ENCODE measurements at places on chromosomes 2 and 18.

GRCh38 chr2:102765061-102765460 is 3.2 kb downstream of the TMEM182 start:
- no peak for DNase-seq

GRCh38 chr2:213227458-213227857 is 56.8 kb upstream of the SPAG16 start:
- no peak for DNase-seq

DNA sequence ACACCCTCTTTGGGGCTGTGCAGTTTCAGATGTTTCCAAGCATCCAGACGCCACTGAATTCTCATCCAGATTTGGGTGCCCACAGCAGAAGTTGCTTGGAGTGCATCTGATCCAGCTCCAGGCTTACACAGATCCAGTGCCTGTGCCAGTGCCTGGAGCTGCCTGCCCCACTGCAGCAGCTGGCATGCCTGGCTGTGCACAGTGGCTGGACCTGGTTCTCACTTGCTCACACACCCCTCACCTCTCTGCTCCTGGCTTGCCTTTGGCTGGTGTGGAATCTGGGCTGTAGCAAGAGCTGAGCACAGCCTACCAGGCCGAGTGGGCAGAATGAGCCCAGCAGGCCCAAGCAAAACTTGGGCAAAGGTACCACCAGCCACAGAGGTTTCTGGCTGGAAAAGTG is 137.9 kb downstream of the SPAG16 start:
- no peak for DNase-seq

DNA sequence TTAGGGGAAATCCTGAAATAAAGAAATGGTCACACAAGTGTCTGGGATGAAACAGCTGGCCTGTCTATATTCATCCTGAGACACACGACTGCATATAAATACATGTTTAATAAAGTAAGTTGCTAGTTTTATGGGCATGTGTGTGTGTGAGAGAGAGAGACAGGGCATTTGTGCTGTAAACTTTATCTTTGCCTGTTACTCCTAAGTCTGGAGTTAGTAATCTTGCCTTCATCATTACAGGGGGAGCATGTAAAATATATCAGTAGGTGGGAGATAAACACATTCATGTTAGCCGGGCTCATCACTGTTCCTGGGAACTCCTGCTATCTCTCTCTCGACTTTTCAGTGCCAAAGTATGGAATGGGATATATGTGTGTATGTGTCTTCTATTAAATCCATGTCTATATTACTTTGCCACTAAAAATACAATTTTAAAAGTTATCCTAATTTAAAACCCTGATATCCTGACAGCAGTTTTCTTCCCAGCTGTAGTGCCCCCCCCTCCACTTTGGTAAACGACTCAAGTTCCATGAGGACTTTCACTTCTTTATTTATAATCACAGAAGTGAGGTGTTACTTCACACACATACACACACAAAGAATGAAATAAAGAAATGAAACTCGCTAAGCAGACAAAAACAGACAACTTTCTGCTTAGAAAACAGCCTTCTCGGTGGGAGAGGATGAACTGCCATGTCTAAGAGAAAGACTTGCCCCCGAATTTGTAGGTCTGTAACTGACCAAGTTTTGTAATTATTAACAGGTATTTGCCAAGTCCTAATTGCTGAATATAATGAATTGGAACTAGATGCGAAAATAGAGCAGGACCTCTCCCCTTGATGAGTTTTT is 947 bp downstream of the ZEB2 start:
- no peak for DNase-seq

- peak; percentile 86 for DNase-seq
Measured at GRCh38 chr2:112173646-112174319, 35.6 kb downstream of the FBLN7 start.

- no peak for DNase-seq
Measured at GRCh38 chr2:218075975-218076811, 7.1 kb downstream of the RUFY4 start.

- no peak for DNase-seq
Measured at GRCh38 chr2:105732955-105733607, 11.6 kb upstream of the NCK2 start.

DNA sequence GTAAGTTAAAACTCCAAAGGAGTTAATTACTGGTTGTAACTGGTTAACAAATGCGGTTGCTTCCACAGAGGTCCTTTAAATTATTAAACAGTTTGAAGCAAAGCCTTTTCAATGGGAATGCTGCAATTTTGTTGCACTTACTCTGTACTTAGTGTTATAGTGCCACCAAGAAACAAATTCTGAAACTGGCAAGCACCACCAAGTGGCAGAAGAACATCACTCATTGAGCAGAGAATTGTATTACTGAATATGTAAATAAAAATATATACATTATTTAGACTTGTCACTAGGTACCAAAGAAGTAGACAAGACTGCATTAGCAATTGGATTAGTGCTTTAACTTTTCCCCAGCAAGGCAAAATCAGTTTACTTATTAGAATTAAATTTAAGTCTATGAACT is 2.6 kb upstream of the TMEFF2 start:
- peak; percentile 3 for DNase-seq

GRCh38 chr18:76981396-76981968 is 151.1 kb downstream of the MBP start:
- DNase-seq, result no peak

DNA sequence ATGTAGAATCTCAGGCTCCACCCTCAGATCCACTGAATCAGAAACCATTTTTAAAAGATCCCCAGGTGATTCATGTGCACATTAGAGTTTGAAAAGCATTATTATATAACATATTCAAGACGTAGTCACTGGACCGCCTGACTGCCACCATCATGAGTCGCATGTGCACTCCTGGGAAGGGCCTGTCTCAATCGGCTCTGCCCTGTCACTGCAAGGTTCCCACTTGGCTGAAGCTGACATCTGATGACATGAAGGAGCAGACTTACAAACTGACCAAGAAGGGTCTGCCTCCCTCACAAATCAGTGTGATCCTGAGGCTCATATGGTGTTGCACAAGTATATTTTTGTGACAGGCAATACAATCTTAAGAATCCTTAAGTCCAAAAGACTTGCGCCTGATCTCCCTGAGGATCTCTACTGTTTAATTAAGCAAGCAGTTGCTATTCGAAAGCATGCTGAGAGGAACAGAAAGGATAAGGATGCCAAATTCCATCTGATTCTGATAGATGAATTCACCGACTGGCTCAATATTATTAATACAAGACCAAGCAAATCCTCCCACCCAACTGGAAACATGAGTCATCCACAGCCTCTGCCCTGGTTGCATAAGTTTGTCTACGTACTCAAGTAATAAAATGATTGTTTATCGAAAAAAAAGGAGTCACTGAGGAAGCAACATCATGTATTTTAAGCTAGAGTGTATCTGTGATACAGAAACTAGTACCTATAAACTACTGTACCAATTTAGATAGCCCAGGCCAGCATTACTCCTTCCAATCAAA is 26.2 kb downstream of the ATAD2B start:
- peak; percentile 46 for DNase-seq

- no peak for DNase-seq
Measured at GRCh38 chr2:54166121-54166773, 50.8 kb downstream of the ACYP2 start.

DNA sequence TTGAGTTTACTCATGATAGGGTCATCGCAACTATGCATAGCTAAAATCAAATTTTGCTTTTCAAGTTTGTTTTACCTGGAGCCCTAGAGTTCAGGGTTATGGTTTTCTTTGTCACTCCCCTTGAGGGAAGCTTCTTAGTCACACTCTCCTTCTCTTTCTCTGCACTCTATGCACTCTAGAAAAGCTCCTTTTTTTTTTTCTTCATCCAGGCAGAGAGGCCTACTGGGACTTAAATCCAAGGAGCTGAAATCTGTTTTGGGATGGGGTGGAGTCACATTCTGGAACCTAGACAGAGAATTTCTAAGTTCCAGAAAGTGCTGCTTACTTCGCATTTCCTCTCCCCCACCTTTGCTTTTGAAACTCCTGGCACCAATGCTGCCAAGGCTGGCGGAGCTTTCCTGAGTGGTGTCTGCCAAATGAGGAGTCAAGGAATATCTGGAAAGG is 19.1 kb upstream of the IL18R1 start:
- peak; percentile 42 for DNase-seq

- DNase-seq, result no peak
Measured at GRCh38 chr2:11492244-11492643, 26.3 kb upstream of the E2F6 start.

- no peak for DNase-seq
Measured at GRCh38 chr2:111030945-111031344, 89.8 kb upstream of the BCL2L11 start.

DNA sequence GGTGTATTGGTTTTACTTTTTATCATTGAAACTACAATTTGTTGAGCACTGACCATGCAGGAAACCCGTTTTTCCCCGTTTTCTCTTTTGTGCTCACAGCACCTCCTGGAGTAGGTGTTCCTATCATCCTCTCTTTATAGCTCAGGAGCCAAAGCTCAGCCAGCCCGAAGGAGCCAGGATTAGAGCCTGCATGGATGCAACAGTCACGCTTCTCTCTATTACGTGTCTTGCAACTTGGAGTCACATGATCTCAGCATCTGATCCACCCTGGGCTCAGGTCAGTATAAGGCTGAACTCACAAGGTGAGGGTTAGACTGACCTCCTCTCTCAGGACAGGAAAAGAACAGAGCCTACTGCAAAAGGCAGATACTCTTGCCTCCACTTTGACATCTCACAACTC is 150.5 kb downstream of the MBP start:
- DNase-seq, result no peak
